Stomach (tissue), 19 donors: ENCODE measurements at places on chromosomes 1 and 21. TPM values are rescaled to one million over a fixed set of nuclear protein-coding genes. Genes with fewer than 3 reads are reported as not detected.
A peak's percentile ranks its signal among the peaks of the same experiment; 100 is the strongest.

GRCh38 chr1:184461321-184461720 lies 74.5 kb downstream of the C1orf21 start:
- DNase-seq = peak; percentile 45

DNA sequence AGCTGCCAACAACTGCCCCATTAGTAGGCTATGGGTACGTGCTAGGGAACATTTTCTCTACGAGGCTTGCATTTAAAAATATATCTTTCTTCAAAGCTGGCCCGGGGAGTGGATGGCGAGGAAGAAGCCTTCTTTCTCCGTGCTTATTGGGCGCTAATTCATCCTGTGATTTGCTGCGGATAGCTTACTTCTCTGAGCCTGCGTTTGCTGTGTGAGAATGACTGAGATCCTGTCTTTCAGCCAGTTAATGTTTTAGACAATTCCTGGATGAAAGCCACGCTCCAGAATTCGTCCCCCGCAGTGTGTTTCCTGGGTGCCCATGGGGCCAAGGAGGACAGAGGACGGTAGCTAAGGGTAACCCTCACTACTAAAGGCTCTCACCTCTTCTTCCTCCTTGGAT lies 57.8 kb upstream of the TARBP1 start:
- no peak for DNase-seq

DNA sequence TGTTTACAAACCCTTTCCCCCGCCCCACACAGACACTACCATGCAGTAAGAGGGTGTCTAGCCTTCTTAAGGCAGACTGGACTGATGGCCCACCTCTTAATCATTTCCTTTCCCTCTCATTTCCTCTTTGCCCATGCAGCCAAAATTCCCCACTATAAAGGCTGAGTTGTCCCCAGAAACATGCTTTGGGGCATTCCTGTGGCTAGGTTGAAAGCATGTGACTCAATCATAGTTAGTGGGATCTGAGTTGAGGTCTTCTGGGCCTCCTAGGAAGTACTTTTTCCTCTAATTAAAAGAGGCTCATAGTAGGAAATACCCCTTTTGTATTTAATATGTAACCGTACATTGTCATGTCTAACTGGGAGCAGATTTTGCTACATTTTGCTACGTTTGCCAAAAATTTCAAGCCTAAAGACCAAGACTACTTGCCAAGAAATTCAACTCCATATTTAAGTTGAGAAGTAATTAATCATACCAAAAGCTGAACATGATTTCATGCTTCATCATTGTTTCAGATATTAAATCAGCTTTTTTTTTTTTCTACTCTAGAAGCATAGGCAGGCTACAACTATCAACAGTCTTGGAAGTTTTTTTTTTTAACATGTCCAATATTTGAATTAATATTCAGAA lies 174.7 kb downstream of the ADGRL4 start:
- DNase-seq = no peak

Gene MAP1LC3C
- not detected for total RNA-seq

DNA sequence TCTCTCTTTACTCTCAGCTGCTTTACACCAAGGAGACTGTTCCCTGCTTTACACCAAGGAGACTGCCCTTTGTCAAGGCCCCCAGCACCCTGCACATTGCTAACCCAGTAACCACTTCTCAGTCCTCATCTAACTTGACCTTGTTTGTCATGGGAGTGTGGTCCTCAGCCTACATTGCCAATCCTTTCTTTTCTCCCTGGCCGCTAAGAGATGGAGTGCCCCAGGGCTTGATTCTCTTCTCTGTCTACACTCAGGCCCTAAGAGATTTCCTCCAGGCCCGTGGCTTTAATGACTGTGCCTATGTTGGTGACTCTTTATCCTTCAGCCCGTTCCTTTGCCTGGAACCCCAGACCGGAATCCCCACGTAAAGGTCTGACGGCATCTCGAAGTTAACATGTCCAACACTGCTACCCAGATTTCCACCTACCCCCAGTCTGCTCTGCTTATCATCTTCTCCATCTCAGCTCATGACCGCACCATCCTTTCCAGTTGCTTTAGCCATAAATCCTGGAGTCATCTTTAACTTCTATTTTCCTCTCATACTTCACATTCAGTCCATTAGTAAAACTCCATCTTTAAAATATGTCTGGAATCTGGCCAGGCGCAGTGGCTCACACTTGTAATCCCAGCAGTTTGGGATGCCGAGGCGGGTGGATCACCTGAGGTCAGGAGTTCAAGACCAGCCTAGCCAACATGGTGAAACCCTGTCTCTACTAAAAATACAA lies 9.5 kb upstream of the SEMA4A start:
- no peak for DNase-seq

DNA sequence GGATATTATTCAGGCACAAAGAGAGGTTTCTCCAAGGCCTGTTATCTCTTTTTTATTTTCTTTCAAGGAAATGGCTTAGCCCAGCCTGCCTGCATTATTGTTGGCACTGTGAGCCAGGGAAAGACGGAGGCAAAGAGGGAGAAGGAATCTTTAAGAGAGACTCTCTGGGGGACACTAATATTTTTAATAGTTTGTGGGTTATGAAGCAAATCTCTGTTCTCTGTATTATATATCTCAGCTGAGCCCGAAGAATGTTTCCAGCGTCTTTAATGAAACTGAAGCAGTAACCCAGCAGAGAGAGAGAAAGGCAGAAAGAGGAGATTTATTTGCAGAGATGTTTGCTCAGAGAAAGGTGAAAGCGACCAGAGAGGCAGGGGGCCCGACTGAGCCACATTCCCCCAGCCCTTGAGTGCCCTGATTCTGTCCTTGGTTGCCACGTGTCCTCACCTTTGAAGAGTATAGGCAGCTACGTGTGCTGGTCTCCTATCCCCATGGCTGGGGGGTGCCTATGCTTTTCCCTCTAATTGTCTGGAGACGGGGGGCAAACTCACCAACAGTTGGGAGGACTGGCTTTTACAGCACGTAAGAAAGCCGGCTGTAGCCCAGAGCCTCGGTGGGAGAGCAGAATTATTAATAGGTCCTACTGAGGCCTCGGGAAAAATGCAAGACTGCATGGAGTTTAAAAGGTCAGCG lies 166.4 kb downstream of the TRABD2B start:
- DNase-seq = no peak

GRCh38 chr1:202564958-202565495 lies 145.2 kb downstream of the SYT2 start:
- no peak for DNase-seq

Gene ZBTB8B
- total RNA-seq = 0.37 TPM

GRCh38 chr1:27410709-27411108 lies 18.3 kb downstream of the GPR3 start:
- no peak for DNase-seq

DNA sequence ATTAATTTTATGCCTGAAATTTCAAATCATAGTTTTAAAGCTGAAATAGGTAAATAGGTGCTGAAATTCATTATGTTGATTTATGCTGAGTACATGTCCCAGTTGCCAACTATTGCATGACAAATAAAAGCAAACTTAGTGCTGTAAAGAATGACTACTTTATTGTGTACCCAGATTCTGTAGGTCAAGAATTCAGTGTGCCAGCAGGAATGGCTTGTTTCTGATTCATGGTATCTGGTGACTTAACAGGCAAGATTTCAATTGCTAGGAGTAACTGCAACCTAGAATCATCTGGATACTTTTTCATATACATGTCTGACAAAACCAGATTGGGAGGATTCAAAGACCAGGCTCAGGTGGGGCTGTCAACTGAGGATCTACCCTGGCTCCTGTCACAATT lies 678.4 kb upstream of the ADAMTS5 start:
- no peak for DNase-seq

DNA sequence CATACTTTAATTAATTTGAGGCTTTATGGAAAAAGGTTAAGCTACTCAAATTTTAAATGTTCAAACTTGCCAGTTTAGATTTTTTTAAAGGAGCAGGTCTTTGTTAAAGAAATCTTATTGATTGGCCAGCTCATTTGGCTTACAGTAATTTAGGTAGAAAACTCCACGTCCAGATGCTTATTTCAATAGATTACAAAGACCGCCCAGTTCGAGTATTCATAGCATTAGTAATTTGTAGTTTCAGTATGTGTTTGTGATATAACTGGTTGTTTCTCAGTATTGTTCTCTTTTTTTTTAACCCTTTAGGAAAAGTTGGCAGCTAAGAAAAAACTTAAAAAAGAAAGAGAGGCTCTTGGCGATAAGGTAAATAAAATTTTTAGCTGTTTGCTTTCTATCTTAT lies 1.6 kb downstream of the RPF1 start:
- DNase-seq = no peak

DNA sequence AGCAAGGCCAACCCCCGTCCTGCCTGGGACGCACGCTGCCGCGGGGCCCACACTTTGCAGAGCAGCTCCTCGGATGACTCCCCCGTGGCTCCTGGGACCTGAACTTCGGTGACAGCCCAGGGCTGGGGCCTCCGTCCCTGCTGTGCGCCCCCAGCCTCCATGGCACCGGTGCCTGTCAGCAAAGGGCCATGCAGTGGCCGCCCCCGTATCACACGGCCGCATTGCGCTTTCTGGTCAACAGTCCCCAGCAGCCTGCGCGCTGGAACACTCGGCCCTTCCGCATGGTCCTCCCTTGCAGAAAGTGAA lies 18.0 kb downstream of the NADK start:
- DNase-seq = no peak

Gene ZSCAN20
- total RNA-seq = 1.8 TPM

- no peak for DNase-seq
These were observed 502.8 kb downstream of the SMYD3 start for GRCh38 chr1:246004301-246004700.

Gene PTAFR
- 2.8 TPM for total RNA-seq

DNA sequence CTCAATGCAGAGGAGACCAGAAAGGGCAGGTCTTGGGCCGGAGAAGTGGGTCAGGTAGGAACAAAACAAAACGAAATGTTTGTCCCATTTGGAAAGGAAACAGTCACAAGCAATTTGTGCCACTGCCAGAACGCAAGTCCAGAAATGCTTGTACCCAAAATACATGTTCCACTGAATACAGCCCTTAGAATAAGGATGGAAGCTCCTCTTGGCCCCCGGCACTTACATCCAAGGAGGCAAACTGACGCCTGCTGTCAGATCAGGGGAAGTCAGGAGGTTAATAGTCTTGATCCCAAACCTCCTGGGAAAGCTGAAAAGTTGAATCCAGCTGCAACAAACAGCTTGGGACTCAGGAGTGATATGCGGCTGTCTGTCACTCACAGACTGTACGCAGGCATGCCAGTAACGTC lies 75.9 kb upstream of the GALNT2 start:
- DNase-seq = no peak

GRCh38 chr1:203751051-203751450 lies 13.9 kb upstream of the LAX1 start:
- DNase-seq = peak; percentile 69

Gene FCMR
- total RNA-seq = 5.2 TPM

- no peak for DNase-seq
These were observed 32.0 kb downstream of the EGLN1 start for GRCh38 chr1:231390071-231390470.

- peak; percentile 63 for DNase-seq
These were observed 1.0 kb upstream of the EFNA1 start for GRCh38 chr1:155126556-155127104.

Gene RORC
- total RNA-seq = 16.2 TPM
